Effector memory CD4-positive, alpha-beta T cell (primary cell): ENCODE measurements at places on chromosomes 12 and 14.

DNA sequence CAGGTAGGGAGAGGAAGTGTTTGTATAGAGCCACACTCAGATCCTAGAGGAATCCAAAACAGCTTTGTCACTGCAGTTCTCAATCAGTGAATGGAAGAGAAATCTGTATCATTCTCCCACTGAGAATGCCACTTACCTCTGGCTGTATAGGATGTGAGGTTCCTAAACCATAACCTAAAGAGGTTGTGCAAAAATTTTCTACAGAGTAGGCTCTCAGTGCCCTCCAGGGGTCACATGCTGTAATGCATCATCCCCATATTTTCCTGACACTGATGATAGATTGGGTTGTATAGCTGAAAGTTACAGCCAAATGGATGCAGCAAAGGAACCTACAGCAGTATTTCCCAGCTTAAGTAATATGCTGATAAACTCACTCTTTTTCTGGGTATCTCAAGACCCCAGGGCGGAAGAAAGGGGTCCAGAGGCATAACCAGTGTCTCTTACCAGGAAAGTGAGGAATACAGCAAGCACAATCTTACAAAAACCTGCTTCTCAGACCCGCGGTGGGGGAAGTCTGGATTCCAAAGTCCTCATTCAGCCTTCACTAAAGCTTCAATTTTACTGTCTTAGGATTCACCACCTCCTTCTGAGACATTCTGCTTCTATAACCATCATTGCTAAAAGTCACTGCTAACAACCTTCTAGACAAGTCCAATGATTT is 3.8 kb downstream of the BCDIN3D start:
- H3K4me3 ChIP-seq: no peak overlapping the region
- DNase-seq: no peak
- H3K27ac ChIP-seq: no peak overlapping the region
- H3K27me3 ChIP-seq: no peaks in the 10 kb centered on the region
- H3K36me3 ChIP-seq: no peaks in the 10 kb centered on the region

DNA sequence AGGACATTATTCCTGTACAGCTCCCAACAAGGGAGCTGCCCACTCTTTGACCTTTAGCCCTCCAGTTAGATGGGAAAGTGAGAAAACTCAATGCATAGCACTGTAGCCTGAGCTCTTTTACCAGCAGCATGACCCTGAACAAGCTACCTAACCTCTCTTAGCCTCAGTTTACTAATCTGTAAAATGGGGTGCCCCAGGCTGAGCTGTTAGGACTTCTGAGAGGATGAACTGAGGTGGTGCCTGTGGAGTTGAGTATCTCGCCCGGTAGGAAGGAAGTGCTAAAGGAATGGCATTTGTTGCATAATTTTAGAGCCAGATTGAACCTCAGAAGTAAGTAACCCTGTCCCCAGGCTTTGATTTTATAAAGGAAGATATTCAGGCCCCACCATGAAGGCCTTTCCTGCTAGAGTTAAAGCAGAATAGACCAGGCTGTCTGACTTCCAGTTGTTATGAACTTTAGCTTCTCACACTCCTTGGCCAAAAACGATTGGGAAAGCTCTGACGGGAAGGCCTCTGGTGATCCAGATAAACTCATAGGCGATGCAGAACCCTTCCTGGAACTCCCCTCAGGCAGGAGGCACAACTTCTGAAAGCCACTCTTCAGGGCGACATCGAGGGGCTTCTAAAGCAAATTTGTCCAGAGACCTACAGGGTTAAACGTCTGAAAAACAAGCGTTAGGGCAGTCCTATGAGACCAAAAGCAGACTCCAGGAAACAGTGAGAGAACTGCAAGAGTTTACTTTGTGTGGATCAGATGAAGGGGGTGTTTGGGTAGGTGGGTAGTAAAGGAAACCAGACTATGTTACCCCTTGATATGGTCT is 2.5 kb upstream of the SERPINA10 start:
- H3K4me1 ChIP-seq: no peaks in the 10 kb centered on the region
- DNase-seq: no peak
- no peaks in the 10 kb centered on the region for H3K27me3 ChIP-seq
- no peak overlapping the region for H3K4me3 ChIP-seq
- no peaks in the 10 kb centered on the region for H3K36me3 ChIP-seq

DNA sequence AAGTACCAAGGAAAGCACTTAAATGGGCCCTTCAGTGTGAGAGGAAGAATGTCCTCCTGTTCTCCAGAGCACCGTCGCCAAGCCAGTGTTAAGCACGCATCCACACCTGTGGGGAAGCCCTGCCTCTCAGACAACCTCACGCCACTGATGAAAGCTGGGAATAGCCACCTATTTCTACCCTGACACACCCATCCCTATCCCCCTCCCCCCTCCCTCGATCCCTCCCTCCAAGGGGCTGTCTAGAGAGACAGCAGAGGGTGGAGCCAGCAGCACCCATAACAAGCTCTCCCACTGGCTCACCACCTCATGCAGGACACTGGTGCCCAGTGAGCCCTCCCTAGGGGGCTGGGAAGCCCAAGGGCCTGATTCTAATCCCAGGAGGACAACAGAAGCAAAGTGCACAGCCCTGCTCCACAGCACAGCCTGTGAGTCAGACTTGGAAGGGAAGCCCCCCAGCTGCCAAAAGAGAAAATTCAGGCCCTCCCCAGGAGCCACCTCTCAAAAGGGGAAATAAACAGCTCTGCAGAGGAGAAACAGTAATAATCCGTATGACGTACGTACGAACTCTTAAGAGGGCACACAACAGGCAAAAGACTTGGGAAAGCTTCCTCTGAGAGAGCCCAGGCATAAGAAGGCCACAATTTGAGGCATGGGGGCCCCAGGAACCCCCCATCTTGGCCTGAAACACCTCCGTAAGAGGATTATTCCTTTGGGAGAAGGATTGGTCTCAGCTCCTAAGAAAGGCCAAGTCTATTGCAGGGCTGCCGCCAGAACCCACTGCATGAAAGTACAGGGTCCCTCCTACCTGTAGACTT is 7.8 kb downstream of the PITPNM2 start:
- H3K27ac ChIP-seq: no peak overlapping the region
- H3K4me3 ChIP-seq: no peak overlapping the region
- no peaks in the 10 kb centered on the region for H3K36me3 ChIP-seq
- H3K27me3 ChIP-seq: no peaks in the 10 kb centered on the region

- no peak overlapping the region for H3K27ac ChIP-seq
- no peak overlapping the region for H3K4me3 ChIP-seq
- H3K36me3 ChIP-seq: no peaks in the 10 kb centered on the region
- no peak for DNase-seq
- no peaks in the 10 kb centered on the region for H3K27me3 ChIP-seq
Observed at GRCh38 chr14:56147986-56148901, 30.0 kb downstream of the PELI2 start.

- no peaks in the 10 kb centered on the region for H3K36me3 ChIP-seq
- H3K4me1 ChIP-seq: no peaks in the 10 kb centered on the region
- no peaks in the 10 kb centered on the region for H3K27me3 ChIP-seq
- H3K27ac ChIP-seq: no peak overlapping the region
- no peak for DNase-seq
Observed at GRCh38 chr14:58801086-58801485, 163.3 kb downstream of the DACT1 start.

DNA sequence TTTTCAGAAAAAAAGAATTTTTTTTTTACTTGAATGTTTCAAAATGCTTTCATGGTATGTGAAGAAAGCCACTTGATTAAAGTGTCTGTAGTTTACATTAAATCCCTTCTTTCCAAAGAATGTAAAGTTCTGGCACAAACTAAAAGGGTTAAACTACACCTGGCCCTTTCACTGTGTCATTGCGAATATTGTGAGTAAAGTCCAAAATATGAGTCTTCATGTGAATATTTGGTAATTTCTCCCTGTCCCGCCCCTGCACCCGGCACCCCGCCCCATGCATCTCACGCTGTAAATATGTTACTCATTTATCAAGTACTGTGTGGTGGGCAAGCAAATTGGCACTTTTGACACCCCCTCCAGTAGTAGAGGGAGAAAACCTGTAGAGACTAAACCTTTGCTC is 274.7 kb downstream of the TTC6 start:
- H3K27me3 ChIP-seq: no peaks in the 10 kb centered on the region
- DNase-seq: no peak
- no peak overlapping the region for H3K4me3 ChIP-seq
- no peaks in the 10 kb centered on the region for H3K4me1 ChIP-seq
- no peak overlapping the region for H3K27ac ChIP-seq

DNA sequence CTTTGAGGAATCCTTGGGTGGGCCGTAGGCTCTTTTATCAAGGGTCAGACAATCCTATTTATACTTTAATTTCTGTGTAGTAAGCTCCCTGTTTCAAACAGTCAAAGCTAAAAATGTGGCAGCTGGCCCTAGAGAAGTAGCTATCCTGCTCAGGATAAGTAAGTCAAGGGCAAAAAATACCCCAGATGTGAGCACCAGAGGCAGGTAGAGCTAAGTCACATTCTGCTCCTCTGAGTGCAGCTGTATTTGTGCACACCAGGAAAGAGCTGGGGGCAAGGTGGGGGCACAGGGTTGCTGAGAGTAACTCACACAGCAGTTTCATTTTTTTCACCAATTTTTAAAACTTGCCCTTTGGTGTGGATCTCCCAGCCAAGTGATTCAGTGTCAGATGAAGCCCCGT is 5.3 kb downstream of the ETV6 start:
- peaks cover 34% of the 10 kb centered on the region for H3K4me1 ChIP-seq
- no peaks in the 10 kb centered on the region for H3K27me3 ChIP-seq
- DNase-seq: no peak
